Mammary epithelial cell (primary cell): ENCODE measurements at places on chromosomes 5 and 9. TPM values are rescaled to one million over a fixed set of nuclear protein-coding genes. Genes with fewer than 3 reads are reported as not detected.

DNA sequence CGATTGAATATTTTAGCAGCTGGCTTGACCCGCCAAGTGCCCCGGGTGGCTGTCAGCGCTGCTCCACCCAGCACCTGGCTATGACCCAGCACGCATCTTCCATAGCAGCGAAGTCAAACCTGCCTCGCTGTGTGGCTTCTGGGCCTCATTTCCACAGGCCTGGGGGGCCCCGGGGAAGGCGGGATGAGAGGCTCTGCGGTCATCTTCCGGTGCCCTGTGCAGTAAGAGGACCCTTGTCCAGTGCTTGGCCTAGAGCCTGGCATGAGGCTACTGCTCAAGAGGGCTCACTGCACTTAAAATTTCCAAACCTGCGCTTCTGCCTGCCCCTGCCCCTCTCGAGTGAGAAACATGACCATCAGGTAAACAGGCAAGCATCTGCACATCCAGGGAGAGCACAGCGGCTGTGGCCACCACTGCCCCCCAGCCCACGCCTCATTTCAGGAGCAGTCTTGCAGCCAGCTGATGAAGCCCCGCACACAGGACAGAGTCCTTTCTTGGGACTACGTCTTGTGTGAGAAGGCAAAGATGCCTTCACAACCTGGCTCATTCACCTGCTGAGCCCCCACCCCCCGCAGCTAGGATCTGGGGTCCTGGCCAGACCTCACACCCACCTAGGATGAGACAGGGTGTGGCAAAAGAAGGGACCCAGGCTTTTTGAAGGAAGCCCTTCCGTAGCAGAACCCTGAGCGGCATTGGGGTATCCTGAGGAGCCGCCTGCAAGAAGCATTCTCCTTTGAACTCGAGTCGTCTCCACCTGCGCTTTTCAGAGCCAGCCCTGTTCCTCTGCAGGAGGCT, 69.5 kb upstream of the UNC5A start:
- no peak for DNase-seq

The SCGB3A2 gene
- not detected in 2 replicates for total RNA-seq

The RCL1 gene
- 21.1 and 24.2 TPM in 2 replicates for total RNA-seq

- no peak for DNase-seq
Measured at GRCh38 chr5:82426464-82427154, 148.5 kb upstream of the RPS23 start.

- no peak for DNase-seq
Measured at GRCh38 chr9:110891760-110892159, 146.5 kb downstream of the LPAR1 start.

The PCDHB3 gene
- 0.29 and 0.31 TPM in 2 replicates for total RNA-seq

The BTNL8 gene
- not detected in 2 replicates for total RNA-seq

GRCh38 chr9:133973111-133973790, 18.9 kb downstream of the VAV2 start:
- no peak for DNase-seq

The KLHL3 gene
- 3.3 TPM for total RNA-seq

- no peak for DNase-seq
Measured at GRCh38 chr5:111509119-111509518, 3.2 kb downstream of the STARD4 start.

DNA sequence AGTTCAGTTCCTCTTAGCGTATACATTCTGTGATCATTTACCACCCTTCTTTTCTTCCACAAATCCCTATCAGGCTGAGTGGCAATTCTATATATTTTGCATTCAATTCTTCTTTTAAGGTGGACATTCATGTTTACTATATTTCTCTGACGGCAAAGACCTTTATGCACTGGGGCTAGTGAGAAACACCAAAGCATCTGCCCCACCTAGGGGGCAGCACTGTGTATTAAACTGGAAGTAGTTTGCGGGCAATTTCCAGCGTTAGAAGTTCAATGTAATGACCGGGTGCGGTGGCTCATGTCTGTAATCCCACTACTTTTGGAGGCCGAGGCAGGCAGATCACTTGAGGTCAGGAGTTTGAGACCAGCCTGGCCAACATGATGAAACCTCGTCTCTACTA, 27.9 kb upstream of the FBXL7 start:
- DNase-seq: no peak

DNA sequence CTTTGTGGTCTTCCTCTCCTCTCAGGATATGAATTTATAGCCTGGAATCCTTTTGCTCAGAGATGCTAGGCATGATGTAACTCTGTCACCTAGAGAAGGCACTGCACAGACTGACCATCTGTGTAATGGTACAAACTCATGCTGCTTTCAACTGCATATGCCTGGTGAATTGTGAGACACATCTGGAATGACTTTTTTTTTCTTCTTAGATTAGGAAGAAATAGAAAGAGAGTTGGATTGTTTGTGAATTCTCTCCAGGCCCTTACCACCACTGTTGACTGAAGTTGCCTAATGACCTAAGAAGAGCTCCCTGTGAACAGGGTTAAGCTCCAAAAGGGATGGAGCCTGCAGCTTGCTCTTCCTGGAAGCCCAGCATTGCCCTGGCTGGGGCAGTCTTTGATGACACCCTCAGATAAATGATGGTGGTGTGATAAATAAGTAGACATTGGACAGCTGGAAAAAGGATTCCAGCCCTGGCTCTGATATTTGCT, 47.8 kb upstream of the TRIM32 start:
- no peak for DNase-seq

DNA sequence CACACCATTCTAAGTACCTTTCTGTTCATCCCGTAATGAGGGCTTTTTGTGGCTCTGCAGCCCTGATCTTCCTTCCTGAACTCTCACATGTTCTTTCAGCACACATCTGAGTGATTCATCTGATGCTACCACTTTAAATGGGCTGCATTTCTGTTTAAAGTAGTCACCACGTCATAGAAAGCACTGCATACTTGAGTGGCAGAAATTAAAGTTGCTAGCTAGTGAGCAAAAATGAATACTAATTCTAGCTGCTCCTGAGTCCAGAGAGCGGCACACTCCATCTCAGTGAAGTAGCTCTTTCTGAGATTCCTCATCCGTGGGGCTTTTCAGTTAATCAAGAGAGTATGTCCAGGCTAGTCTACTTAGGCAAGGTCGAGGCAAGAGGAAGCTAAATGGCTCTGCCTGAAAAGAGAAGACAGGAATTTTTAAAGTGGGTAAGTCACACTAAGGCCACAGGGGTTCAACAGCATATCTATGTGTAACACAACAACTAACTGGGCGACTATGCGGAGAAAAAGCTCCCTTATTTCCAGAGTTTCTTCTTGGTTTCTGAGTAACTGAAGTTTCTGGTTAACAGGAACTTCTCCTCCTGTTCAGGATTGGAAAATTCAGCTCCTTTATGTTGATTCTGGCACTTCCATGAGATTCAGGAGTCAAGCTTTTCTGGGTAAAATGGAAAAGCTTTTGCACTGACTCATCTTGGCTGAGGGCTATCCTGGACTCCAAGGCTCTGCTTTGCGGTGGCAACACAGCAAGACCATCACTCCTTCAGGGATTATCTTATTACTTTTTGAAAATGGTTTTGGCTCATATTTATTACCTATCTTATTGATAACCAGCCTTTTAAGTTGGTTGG, 109.5 kb downstream of the TAF11L14 start:
- DNase-seq: peak; percentile 24

The AGXT2 gene
- not detected for total RNA-seq

The CNTRL gene
- 15.0 and 18.6 TPM in 2 replicates for total RNA-seq

- DNase-seq: no peak
Measured at GRCh38 chr9:133958756-133959155, 33.4 kb downstream of the VAV2 start.

GRCh38 chr9:93459432-93459847, 6.1 kb upstream of the FAM120AOS start:
- DNase-seq: no peak

The TMC1 gene
- not detected for total RNA-seq

The ERBIN gene
- 65.8 and 70.2 TPM in 2 replicates for total RNA-seq

The GBGT1 gene
- total RNA-seq: 0.35 and 1.7 TPM in 2 replicates

The ELOVL7 gene
- total RNA-seq: 21.0 and 39.2 TPM in 2 replicates

DNA sequence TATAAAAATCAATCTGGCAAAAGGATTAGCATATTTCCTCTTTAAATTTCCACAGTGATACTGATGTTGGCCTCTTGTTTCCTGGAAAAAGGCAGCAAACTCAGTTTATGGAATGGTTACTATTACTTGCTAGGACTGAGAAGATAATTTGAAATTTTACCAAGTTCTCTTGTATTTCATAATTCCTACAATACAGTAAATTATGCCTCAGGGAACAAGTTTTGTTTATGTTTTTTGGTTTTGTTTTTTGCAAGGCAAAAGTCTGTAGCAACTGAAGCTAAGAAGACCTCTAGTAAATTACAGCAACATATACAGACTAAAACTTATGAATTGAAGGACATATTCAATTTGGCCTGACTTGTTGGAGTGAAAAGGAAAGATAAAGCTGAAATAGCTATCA, 30.2 kb upstream of the SLCO6A1 start:
- no peak for DNase-seq

- DNase-seq: no peak
Measured at GRCh38 chr9:15274425-15274824, 32.6 kb downstream of the TTC39B start.

The RAB14 gene
- 64.6 and 74.6 TPM in 2 replicates for total RNA-seq

GRCh38 chr9:75142202-75142601, 53.9 kb downstream of the OSTF1 start:
- no peak for DNase-seq

- DNase-seq: no peak
Measured at GRCh38 chr5:148765061-148765460, 61.4 kb upstream of the ADRB2 start.

DNA sequence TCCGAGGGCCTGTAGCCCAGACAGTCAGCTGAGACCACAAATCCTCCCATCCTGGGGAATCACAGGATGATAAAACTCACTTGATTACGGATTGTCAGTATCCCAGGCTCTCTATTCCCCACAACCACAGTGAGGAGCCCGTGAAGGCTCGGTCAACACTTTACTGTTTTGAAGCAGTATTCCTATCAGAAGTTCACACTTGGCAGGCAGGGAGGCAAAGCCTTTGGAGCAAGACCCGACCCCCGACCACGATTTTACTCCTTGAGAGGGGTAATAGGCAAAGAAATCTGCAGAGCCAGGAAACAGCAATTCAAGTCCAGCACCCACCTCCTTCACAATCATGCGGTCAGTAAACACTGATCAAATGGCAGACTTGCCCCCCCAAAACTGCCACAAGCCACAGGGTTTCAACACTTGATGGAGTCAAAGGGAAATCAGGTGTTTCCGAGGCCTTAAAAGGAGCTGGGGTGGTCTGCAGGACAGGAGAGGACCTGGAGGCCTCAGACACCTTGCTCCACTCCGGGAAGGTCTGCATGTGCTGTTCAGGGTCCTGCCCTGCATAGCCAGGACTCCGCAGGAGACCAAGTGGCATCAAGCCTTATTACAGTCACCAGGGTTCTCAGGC, 25.2 kb downstream of the BICD2 start:
- no peak for DNase-seq

DNA sequence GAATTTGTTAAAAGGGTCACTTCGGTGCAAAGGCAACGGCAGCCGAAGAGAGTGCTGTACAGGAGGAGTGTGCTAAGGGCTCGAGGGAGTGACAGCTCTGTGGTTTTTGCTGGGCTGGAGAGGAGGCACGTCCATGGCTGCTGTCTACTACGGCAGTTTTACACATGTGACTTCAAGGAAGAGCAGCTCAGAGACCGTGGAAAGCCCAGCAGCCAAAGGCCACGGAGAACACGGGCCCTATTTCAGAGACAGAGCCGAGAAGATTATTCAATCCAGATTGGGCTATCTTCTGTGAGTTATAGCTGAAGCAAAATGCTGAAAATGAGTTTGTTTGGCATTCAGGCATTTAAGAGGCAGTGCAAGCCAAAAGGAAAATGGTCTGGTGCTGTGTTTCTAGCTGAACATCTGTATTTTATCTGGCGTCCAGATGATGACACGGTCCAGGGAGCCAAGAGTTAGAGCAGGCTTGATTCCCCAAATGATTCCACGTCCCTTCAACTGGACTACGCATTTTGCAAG, 96.4 kb downstream of the RFK start:
- no peak for DNase-seq

- DNase-seq: no peak
Measured at GRCh38 chr5:127683008-127683407, 20.2 kb upstream of the CCDC192 start.

GRCh38 chr5:22102823-22103359, 750.3 kb downstream of the CDH12 start:
- no peak for DNase-seq

GRCh38 chr9:38621434-38622287, 1.3 kb upstream of the ANKRD18A start:
- peak; percentile 24 for DNase-seq

The ESM1 gene
- 0.33 TPM in 1 of 2 replicates, not detected in the other for total RNA-seq

DNA sequence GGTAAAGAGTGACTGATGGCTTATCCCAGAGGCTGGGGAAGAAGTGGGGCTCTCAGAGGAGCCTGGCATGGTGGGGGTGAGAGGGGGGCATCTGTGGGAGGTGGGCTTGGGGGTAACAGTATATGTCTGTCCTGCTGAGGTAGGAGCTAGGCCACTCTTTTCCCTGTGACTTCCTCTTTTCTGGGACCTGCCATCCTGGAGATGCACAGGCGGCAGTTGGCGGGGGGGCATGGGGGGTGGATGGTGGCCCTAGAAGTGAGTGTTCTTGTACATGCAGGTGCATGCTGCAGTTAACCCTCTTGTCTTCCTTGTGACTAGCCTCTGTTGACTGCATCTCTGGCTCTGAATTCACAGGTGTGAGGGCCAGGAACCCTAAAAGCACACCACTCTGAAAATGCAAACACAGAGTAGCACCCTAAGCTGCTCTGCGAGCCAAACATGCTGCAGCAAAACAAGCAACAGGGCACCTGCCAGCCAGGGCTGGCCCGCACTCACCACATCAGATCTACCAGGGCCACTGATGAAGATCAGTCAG, 123.8 kb upstream of the SHB start:
- no peak for DNase-seq
